Lung (tissue), 17 donors: ENCODE measurements at places on chromosomes 11 and 22. TPM values are rescaled to one million over a fixed set of nuclear protein-coding genes. Genes with fewer than 3 reads are reported as not detected.

DNA sequence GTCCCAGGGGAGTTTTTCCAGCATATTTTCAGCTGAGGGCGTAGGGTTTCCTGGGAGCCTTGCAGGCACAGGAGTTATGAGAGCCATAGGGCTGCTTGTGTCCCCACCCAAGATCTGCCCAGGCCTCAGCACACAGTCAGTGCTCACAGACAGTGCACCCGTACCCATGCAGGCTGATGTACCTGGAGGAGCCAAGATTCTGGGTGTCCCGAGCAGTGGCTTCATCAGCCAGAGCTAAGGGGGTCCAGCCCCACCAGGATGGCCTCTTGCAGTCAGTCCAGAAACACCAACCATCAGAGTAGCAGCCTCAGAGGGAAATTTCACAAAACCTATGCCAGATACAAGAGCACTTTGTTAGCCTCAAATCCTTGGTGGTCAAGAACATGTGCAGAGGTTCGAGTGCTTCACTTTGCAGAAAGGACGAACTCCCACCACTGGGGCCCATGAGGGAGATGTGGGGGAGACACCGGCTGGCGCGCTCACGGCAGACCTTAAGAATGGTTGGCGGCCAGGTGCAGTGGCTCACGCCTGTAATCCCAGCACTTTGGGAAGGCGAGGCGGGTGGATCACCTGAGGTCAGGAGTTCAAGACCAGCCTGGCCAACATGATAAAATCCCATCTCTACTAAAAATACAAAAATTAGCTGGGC, 43.8 kb upstream of the RTL6 start:
- peaks cover 5% of the 10 kb centered on the region for H3K27me3 ChIP-seq
- H3K4me3 ChIP-seq, result no peak overlapping the region
- H3K4me1 ChIP-seq, result no peaks in the 10 kb centered on the region
- no peaks in the 10 kb centered on the region for H3K36me3 ChIP-seq
- DNase-seq, result no peak
- no peak overlapping the region for H3K27ac ChIP-seq

- DNase-seq, result no peak
- H3K4me3 ChIP-seq, result no peak overlapping the region
- no peaks in the 10 kb centered on the region for H3K4me1 ChIP-seq
- H3K27ac ChIP-seq, result no peak overlapping the region
- no peaks in the 10 kb centered on the region for H3K36me3 ChIP-seq
Measured at GRCh38 chr11:113255096-113255495, 59.3 kb upstream of the TTC12 start.

- peaks cover 14% of the 10 kb centered on the region for H3K36me3 ChIP-seq
- H3K4me1 ChIP-seq, result peaks cover 2% of the 10 kb centered on the region
- H3K4me3 ChIP-seq, result no peak overlapping the region
- no peak for DNase-seq
- no peaks in the 10 kb centered on the region for H3K27me3 ChIP-seq
Measured at GRCh38 chr11:44943118-44943517, 7.6 kb downstream of the TP53I11 start.

GRCh38 chr22:36867695-36868094, 6.9 kb downstream of the NCF4 start:
- no peaks in the 10 kb centered on the region for H3K4me1 ChIP-seq
- no peak overlapping the region for H3K27ac ChIP-seq
- H3K4me3 ChIP-seq, result no peak overlapping the region
- peaks cover 4% of the 10 kb centered on the region for H3K27me3 ChIP-seq

Gene CRYAB
- total RNA-seq, result 60.8 TPM

DNA sequence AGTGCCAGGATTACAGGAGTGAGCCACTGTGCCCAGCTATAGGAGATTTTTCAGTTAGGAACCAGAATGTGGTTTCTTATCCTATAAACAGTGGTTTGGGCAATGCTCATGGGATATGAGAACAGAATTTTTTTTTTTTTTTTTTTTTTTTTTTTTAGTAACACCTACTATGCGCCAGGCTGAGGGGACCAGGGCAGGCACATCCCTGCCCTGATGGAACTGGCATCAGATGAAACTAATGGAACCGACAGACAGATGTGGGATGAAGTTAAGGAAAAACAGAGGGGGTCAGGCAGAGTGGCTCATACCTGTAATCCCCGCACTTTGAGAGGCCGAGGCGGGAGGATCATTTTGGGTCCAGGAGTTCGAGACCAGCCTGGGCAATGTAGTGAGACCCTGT, 4.9 kb downstream of the SEC14L4 start:
- DNase-seq, result no peak
